ENCODE measurements at places on chromosomes 13 and 19. TPM values are rescaled to one million over a fixed set of nuclear protein-coding genes. Genes with fewer than 3 reads are reported as not detected.

GRCh38 chr13:110209950-110210603 is 96.9 kb downstream of the COL4A1 start:
- peaks cover 64% of the 10 kb centered on the region for H3K36me3 ChIP-seq
- peaks cover 28% of the 10 kb centered on the region for H3K4me1 ChIP-seq
- H3K27me3 ChIP-seq: no peaks in the 10 kb centered on the region
- no peak for DNase-seq
- no peak overlapping the region for H3K4me3 ChIP-seq

- peaks cover 53% of the 10 kb centered on the region for H3K4me1 ChIP-seq
- H3K36me3 ChIP-seq: peaks cover 2% of the 10 kb centered on the region
- no peak overlapping the region for H3K27ac ChIP-seq
- no peak for DNase-seq
- H3K27me3 ChIP-seq: no peaks in the 10 kb centered on the region
Observed at GRCh38 chr13:100438059-100438788, 150.4 kb downstream of the GGACT start.

GRCh38 chr13:49183672-49184325 is 36.3 kb upstream of the MLNR start:
- no peaks in the 10 kb centered on the region for H3K27me3 ChIP-seq
- H3K4me3 ChIP-seq: no peak overlapping the region
- H3K36me3 ChIP-seq: peaks cover 24% of the 10 kb centered on the region
- DNase-seq: no peak

- H3K27ac ChIP-seq: no peak overlapping the region
- DNase-seq: no peak
- H3K36me3 ChIP-seq: no peaks in the 10 kb centered on the region
- peaks cover 79% of the 10 kb centered on the region for H3K27me3 ChIP-seq
- H3K4me1 ChIP-seq: peaks cover 15% of the 10 kb centered on the region
- no peak overlapping the region for H3K4me3 ChIP-seq
Observed at GRCh38 chr19:49437231-49437630, 4.1 kb downstream of the SLC17A7 start.

GRCh38 chr13:97338571-97338970 is 95.4 kb upstream of the RAP2A start:
- DNase-seq: no peak
- H3K27ac ChIP-seq: no peak overlapping the region
- no peaks in the 10 kb centered on the region for H3K27me3 ChIP-seq
- peaks cover 35% of the 10 kb centered on the region for H3K4me1 ChIP-seq
- H3K4me3 ChIP-seq: no peak overlapping the region

DNA sequence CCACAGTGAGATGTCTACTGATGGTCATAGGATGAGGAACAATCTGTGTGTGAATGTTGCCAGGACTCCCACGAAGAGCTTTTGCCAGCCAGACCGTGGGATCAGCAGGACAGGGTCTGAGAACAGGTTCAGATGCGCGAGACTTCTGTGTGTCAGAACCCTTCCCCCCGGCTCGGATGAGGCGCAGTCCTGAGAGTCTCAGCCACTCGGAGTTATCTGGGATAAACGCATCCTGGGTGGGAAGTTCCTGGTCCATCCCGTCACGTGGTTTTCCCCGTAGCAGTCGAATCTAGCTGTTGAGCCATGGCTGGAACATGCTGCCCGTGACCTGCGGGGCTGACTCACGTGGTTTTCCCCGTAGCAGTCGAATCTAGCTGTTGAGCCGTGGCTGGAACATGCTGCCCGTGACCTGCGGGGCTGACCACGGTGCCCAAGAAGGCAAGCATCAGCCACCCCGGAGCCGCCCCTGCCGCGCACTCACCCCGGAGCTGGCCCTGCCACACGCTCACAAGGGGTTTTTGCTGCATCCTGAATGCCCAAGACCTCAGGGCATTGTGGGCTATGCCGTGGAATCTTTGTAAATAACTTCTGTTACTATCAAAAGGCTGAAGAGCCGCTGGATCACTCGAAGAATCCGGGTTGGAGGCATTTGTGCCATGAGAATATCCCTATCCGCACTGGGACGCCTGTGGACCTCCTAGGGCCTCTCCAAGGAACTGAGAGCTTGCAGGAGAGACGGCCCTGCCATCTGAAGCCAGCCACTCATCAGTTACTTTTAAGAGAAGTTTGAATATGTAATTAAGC is 130.8 kb upstream of the MCF2L start:
- H3K27ac ChIP-seq: no peak overlapping the region
- H3K4me1 ChIP-seq: peaks cover 26% of the 10 kb centered on the region
- no peak overlapping the region for H3K4me3 ChIP-seq
- peaks cover 21% of the 10 kb centered on the region for H3K36me3 ChIP-seq
- no peaks in the 10 kb centered on the region for H3K27me3 ChIP-seq

NLRP4 gene
- not detected for total RNA-seq

Measured in chondrocyte (in vitro differentiated cells).